GM12865 (cell line): ENCODE measurements at places on chromosomes 16 and 17.

GRCh38 chr16:50209546-50210265 lies 56.6 kb downstream of the TENT4B start:
- DNase-seq: peak; percentile 33

- DNase-seq: peak; percentile 68
Observed at GRCh38 chr17:17729620-17730249, 48.5 kb downstream of the RAI1 start.

DNA sequence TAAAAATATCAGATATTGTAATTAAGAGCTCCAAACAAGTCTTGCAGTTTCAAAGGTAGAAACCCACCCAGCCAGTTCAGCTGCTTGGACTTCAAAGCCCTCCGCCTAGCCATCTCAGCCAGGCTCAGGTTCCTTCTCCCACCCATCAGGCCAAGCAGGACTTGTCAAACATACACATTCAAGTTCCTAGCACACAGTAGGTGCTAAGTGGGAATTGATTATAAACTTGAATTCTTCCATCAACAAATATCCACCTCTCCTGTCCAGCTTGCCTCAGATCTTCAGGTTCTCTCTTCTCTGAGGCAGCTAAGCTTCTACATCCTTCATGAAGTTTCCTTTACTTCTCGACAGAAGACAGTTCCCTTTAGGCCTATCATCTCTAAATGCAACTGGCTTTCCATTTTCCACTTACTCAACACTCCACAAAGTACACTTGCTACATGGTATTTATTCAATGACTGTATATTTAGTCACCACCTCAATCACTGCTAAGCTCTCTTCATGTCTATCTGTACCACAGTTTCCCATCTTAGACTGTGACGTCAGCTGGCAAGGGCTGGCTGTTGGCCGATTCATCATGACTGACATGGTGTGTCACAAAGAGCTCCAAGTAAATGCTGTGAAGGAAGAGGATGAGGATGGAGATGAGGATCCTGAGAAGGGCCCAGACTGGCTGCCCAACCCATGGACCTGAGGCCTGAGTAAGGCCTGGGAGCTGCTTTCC lies 13.3 kb upstream of the COG7 start:
- no peak for DNase-seq

DNA sequence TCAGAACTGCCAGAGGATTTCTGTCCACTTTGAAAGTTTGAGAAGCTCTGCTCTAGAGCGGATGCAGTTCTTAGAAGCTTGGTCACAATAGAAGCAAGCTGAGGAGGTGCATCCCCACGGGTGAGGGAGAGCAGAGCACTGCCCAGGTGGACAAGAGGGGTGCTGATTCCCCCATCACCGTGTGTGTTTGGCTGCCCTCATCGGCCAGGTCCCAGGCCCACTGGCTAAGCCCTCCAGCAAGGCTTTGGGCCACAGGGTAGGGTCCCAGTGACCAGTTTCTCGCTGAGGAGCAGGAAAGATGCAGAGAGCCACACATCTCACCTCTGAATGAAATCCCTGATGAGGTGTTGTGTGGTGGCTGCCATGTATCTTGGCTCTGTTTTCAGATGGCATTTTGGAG lies 26.9 kb downstream of the NMT1 start:
- DNase-seq: no peak

- no peak for DNase-seq
Observed at GRCh38 chr16:53829186-53829747, 125.3 kb downstream of the FTO start.

DNA sequence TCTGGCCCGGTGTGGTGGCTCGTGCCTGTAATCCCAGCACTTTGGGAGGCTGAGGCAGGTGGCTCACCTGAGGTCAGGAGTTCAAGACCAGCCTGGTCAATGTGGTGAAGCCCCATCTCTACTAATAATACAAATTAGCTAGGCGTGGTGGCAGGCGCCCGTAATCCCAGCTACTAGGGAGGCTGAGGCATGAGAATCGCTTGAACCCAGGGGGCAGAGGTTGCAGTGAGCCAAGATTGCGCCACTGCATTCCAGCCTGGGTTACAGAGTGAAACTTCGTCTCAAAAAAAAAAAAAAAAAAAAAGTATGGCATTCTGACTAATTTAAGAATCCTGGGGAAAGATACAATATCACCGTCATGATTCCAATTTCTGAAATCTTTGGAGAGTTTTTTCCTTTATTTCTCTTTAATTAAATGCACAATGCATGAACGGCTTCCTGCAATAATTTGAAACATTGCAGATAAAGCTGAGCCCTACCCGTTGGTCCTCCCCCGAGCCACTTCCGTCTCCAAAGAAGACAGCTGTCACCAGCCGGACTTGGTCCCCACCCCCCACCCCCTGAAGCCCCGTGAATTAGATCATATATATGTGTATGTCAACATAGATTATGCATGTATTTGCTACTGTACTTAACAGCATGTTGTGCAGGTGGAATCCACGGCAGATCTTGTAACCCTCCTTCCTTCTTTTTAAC lies 142.6 kb upstream of the PLCG2 start:
- no peak for DNase-seq

DNA sequence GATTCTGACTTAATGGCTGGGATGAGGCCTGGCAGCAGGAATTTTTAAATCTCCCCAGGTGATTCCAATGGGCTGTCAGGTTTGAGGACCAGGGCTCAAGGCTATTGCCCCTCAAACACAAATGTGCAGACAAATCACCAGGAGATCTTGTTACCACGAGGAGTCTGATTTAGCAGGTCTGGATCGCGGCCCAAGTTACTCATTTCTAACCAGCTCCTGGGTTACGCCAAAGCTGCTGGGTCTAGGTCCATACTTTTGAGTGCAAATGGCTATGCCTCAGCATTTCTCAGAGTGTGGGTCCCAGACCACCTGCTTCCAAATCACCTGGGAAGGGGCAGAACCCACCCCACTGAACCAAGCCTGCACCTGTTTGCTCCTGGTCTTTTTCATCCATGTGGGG lies 33.1 kb downstream of the CNGB1 start:
- DNase-seq: no peak
